ENCODE measurements at places on chromosomes 2 and 18. TPM values are rescaled to one million over a fixed set of nuclear protein-coding genes. Genes with fewer than 3 reads are reported as not detected.
A peak's percentile ranks its signal among the peaks of the same experiment; 100 is the strongest.

UGT1A3 gene
- total RNA-seq: not detected

FSHR gene
- total RNA-seq: not detected

NAT8 gene
- total RNA-seq: not detected

DNA sequence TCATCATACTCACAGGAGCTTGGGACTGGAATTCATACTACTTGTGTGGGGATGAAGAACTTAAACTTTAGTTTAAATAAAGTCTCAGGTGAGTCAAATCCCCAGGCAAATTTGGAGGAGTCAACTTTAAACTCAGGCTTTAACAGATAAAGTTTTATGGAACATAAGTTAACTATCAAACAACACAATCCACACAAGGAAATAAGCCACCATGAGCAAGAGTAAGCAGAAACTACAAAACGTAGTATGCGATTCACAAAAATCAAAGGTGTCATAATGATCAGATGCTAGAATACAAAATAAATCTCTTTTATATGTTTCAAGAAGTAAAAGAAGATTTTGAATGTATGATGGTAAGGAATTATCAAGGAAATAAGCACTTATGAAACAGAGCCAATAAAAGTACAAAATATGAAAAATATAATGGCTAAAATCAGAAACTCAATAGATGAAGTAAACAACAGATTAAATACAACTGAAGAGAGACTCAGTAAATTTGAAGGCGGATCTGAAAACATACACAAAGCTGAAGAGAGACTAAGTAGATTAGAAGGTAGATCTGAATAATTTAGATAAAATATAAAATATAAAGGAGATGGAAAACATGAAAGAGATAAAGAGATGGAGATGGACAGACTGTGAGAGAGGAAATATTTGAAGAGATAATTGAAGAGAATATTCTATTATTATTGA is 97.5 kb upstream of the TWIST2 start:
- DNase-seq: no peak

DNA sequence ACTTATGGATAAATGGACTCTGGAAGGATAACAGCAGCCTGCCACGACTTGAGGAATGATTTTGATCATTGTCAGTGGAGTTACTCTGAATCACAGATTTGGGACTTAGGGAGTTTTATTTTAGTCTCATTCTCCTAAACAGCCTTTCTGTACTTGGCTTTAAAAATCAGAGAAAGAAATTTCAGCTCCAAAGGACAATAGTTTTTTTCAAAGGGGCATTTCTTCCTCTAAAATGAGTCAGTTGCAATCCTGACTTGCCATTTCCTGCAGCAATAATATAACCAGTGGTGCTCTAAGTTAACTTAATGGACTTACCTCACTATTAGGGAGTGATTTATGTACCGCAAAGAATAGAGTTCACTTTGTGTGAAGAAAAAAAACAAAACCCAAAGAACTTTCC is 35.1 kb upstream of the MTX2 start:
- DNase-seq: no peak

GRCh38 chr18:34600158-34600557 is 109.9 kb upstream of the DTNA start:
- DNase-seq: no peak

DNA sequence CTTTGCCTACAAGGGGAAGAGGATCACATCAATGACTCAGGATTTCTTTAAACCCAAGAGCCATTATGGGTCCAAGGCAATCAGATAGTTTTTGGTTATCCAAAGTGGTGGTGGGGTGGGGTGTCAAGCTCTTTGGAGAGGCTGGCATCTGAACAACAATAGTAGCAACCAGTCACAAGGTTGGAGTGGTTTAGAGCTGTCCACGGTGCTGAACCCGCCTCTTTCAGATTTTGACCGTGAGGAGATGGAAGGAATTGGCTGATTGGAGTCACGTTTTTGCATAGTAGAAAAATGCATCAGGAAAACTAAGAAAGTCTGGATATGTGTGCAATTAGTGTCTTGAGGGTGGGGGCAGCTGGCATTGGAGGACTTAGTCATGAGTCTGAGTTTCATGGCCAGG is 159.9 kb downstream of the LOXHD1 start:
- peak; percentile 62 for DNase-seq

DNA sequence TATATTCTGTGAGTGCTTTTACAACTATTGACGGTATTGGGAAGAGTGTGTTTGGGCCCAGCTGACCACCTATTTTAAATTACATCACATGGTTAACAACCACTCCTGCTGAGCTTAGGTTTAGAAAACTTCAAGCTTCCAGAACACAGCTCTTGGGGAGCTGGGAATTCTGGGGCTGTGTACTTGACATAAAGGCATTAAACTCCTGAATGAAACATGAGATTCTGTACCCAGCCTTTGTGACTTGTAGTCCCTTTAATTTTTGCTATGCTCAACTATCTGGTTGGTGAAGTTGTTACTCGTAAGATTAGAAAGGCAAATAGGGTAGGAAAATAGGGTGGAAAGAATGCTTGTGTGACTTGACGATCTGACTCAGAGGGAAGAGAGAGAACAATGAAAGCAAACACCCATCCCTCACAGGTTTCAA is 66.9 kb downstream of the LTBP1 start:
- DNase-seq: no peak

DNA sequence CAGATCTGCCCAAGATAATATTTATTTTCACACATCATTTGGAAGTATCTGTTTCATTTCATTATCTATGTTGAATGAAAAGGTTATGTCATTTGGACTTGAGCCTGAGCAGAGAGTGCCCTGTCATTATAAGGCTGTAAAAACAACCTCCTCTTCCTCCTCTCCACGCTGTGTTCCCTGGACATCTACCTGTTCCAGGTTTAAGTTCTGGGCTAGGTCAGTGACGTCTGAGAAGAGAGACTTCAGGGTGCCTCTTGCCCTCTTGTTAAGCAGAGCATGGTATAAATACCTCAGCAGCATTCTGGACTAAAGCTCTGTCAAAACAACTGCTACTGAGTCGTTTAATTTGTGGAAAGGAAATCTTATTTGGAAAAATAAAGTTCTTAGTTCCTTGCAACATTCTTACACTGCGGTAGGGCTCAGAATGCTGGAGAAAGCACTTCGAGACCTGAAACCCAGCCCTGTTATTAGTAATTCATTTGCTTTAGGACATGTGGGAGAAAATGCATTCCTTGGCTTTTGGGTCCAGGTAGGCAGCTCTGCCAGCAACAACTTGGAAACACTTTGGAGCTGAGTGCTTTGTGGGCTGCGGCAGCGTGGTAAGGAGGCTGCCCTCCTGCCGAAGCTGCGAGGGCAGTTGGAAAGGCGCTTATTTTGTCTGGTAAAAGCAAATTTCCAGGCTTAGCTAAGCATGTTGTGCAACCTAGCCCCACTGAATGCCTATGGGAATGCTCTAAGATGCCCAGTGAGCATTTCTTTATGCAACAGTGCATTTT is 91.8 kb upstream of the NEDD4L start:
- no peak for DNase-seq

Data from activated naive CD8-positive, alpha-beta T cell treated with anti-CD3 and anti-CD28 coated beads, Interleukin-2, amount 10 ng/mL, durations not matched to agents 7 days and 5 days (primary cell).